ENCODE measurements at places on chromosomes 6 and 20.

GRCh38 chr6:156752666-156753301 is 24.4 kb upstream of the ARID1B start:
- DNase-seq = no peak

- DNase-seq = no peak
Measured at GRCh38 chr20:10855778-10856177, 182.0 kb upstream of the JAG1 start.

DNA sequence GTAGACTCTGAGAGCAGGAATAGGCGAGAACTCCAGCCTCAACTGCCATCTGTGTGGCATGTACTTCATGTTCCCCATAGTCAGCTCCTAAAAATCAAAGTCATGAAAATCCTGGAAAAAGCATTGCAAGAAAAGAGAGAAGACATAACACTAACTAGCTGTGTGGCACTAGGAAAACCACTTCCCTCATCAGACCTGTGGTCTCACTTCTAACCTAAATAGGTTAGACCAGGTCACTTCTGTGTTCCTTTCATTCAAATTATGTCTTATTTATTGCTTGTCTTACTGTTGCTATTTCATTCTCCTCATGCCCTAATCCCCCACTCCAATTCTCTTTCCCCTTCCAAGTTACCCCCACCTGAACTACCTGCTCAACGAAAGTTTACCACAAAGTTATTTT is 70.2 kb downstream of the TNFRSF21 start:
- no peak for DNase-seq

- peak; percentile 39 for DNase-seq
Measured at GRCh38 chr6:70706491-70707123, 38.9 kb downstream of the SMAP1 start.

- DNase-seq = no peak
Measured at GRCh38 chr6:17062871-17063440, 38.9 kb upstream of the STMND1 start.

GRCh38 chr6:168956141-168956838 is 297.4 kb downstream of the THBS2 start:
- DNase-seq = peak; percentile 34

DNA sequence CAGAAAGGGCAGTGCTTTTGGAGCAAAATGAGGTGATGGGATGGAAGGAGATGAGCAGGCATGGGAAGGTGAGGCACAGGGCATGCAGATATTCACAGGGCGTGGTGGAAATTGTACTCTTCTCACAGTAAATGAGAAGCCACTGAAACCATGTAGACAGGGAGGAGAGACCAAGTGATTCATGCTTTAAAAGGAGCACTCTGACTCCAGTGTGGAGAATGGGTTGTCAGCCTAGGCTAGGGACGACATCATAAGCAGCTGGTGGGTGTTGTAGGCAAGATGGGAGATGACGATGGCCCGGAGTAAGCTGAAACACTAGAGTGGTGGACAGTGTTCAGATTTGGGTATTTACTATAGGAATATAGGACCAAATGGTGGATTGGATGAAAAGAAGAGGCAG is 18.4 kb downstream of the PDE7B start:
- DNase-seq = peak; percentile 44

DNA sequence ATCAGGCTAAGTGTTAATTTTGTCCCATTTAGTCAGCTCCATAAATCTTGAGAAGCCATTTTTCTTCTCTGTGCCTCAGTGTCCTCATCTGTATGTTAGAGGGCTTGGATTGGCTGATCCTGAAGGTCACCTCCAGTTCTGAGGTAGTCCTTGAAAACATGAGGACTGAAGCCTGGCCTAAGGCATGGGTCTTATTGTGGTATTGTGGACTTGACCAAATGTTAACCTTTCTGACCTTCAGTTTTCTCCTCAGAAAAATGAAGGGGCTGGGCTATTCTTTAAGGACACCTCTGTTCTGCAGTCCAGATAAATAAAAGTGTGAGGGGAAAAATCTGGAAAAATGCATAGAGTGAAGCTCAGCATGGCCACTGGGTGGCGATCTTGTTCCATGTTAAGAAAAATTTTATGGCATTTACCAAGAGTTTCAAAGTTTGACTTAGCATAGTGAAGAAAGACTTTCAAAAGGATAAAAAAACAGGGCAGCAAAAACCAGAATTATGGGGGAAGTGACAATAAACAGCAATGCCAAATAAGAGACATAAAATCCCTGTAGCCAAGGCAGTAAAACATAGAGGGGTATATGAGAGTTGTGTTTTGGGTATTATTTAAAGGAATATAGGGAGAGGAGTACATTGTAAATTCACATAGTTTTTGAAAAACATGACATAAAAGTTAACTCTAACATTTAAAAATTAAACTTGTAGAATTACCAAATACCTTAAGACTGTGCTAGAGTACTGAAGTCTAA is 13.2 kb upstream of the TFB1M start:
- peak; percentile 60 for DNase-seq

DNA sequence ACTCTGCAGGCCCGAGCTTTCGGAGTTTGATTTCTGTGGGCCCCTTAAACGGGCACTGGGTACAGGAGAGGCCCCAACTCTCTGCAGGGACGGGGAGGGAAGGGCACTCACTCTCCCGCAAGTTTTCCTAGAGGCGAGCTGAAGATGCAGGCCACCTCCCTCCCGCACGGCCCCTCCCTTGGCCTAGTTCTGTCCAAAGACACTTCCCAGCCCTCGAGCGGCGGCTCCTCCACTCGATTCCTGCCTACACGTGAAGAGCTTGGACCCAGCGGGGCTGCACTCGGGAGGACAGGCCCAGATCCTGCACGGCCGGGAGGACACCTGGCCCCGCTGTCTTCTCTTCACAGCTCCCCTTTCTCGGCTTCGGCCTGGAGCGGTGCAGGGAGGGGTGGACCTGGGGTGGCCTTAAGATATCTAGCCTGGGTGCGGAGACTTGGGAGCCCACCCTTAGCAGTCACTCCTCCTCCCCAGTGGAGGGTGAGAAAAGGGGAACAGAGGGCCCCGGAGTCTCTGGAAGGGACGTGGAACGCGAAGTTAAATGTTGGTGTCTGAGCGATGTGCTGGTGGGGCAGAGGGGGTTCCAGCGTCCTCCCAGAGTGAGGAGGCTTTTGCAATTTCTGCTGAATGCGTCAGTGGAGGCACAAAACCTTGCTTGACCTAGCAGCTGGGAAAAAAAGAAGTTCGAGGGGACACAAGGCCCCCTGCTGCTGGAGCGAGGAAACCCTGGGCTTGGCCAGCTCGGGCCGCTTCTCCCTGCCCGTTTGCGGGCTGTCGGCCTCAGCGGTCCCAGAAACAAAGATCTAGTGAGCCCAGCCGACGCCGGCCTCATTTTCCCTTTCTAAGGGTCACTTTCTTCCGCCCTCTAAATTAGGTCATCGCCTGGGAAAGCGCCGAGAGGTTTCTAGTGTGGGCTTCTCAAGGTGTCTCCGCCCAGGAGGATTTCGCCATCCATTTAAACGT is 4.9 kb downstream of the OLIG3 start:
- no peak for DNase-seq

DNA sequence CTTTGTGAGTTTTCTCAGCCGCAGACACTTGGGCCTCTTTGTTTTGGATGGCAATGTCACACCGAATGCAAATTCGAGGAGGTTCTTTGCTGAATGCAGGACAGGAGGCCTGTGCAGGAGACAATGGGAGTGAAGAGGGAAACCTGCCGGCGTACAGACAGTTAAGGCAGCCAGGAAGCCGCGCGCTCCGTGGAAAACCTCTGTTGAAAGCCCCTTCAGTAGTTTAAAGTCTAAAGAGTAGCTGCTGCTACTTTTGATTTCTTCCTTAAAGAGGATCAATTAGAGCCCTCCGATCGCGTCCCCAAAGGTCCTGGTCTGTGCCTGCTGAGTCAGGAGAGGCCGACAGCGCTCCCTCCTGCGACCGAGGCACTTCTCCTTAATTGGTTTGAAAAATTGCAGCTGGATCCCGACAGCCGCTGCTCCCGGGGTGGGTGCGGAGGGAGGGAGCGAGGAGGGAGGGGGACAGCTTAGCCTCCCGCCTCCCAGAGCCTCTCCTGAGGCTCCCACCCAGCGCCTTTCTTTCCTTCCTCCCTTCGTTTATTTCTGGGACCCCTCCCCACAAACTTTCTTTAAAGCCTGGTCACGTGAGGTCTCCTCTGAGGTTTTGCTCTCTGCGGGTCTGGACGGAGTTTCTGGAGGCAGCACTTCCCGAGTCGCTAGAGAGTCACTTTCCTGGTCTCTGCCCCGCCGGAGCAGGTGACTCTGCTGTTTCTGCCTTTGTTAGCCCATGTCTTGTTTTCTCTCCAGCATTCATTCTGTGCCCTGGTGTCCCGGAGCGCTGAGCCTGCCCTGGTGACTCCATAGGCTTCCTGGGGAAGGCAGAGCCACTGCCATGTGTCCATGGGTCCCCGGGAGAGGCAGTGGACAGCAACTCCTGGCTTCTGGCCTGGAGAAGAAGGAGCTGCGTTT is 22.3 kb upstream of the RPP40 start:
- DNase-seq = peak; percentile 67

DNA sequence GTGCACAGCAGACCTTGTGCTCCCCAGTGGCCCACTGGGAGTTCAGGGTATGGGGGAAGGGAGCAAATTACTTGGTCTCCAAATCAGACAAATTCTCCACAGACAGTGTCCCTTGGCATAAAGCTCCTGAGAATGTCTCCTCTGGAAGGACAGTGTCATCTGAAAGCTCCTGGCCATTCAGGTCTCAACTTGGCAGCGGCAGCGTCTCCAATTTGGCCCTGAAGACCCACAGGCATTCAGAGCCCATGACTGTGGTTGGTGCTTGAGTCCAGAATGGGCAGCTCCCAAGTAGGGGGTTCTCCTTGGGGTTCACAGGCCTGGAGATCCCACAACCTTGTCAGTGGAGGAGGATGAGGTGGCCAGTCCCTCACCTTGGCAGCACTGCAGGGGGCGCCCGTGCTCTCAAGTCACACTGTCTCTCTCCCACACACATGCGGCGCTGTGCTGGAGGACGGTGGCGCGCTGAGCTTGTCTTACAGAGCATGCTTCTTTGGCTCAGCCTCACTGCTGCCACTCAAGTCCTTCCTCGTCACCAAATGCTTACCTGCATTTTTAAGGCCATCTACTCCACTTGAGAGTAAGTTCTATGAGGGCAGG is 20.7 kb downstream of the DYNLRB1 start:
- DNase-seq = peak; percentile 15

DNA sequence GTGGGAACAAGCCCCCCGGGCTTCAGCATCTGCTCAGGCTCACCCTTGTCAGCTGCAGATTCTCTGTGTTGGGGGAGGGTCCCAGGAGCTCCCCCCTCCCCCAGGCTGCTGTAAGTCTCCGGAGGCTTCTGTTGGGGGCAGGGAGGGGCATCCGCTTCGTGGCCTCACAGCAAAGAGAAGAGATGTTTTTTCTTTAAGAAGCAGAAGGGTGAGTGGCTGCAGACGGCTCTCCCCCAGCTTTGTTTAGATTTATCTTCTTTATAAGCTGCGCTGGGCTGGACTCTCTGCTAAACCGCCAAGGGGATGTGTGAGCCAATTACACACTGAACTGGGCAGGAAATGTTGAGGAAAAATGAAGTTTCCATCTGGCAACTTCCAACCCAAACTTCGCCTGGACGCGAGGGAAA is 48.7 kb upstream of the GATA5 start:
- no peak for DNase-seq

- DNase-seq = no peak
Measured at GRCh38 chr20:54115172-54115854, 44.9 kb upstream of the BCAS1 start.

DNA sequence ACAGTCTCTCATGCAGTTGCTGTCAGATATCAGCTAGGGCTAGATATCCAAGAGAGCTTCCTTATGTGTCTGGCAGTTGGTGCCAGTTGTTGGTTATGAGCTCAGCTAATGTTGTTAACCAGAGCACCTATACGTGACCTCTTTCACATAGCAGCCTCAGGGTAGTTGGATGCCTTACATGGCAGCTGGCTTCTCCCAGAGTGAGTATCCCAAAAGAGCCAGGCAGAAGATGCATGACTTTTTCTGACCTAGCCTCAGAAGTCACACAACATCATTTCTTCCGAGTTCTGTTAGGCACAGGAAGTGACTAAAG is 175.7 kb downstream of the VEGFA start:
- no peak for DNase-seq

- DNase-seq = no peak
Measured at GRCh38 chr6:137750297-137750696, 116.8 kb upstream of the TNFAIP3 start.

GRCh38 chr20:38377039-38377685 is 30.9 kb downstream of the LBP start:
- DNase-seq = no peak

DNA sequence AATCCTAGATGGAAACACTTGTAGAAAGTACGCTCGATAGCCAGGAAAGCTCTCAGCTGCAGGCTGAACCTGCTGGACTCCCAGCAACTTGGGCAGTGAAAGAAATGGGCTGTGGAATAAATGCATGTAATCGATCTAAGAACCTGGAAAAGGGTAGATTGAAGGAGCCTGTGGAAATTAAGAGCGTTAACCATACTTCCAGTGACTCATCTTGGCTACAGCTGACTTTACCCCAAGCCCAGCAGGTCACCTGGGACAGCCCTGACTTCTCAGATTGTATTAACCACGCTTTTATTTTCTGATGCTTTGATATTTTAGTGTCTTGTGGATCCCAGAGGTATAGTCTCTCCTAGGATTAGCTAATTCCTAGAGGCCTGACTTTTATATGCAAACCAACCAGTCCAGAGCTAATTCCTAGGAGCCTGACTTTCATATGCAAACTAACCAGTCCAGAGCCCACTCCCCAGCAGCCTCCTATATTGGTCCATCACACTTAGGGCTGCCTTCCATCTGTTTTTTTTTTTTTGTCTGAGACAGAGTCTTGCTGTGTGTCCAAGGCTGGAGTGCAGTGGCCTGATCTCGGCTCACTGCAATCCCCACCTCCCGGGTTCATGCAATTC is 86.3 kb downstream of the GMPR start:
- DNase-seq = peak; percentile 22

DNA sequence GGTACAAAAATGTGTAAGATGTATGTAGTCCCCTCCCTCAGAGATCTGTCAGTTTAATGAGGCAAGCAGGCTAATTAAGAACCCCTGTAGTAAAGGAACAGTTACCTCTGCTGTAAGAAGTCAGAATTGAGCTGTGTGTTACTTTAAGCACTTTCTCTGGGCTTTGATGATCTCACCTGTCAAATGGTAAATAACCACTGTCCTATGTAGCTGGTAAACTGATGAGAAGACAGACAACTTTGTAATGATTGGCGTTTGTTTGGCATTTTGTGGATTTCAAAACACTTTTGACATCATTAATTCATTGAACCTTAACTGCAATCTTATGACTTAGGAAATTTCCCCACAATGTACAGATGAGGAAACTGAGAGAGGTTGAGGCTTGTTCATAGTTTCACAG is 55.7 kb downstream of the RALY start:
- DNase-seq = no peak

GRCh38 chr20:60299951-60300350 is 341.7 kb downstream of the CDH26 start:
- DNase-seq = no peak

Data from fibroblast of skin of back (primary cell).